ENCODE measurements at places on chromosomes 12 and 14. TPM values are rescaled to one million over a fixed set of nuclear protein-coding genes. Genes with fewer than 3 reads are reported as not detected.

C12orf75 gene
- 2.6 TPM for total RNA-seq

DNA sequence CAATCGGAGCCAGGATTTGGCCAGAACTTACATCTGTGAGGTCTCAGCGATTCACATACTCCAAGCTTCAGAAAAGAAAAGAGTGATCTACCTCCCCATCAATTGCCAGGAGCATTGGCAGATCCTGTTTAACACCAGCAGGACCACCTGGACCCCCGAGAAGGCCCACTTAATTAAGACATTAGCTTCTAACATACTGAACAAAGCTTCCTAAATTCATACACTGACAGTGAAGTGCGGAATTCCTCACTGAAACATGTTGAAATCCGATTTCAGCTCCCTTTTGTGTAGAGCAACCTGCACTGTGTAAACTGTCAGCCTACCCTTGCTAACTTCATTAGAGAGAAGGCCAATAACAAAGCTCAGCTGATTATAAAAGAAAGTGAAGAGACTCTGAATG, 274.0 kb downstream of the NOVA1 start:
- DNase-seq, result no peak

RPAP3 gene
- 19.5 TPM for total RNA-seq

IL25 gene
- not detected for total RNA-seq

KLRC3 gene
- total RNA-seq, result not detected

GRCh38 chr12:123485756-123486155, 27.8 kb downstream of the SNRNP35 start:
- no peak for DNase-seq

- DNase-seq, result no peak
These were observed 5.4 kb downstream of the SLC15A4 start for GRCh38 chr12:128818065-128819022.

DNA sequence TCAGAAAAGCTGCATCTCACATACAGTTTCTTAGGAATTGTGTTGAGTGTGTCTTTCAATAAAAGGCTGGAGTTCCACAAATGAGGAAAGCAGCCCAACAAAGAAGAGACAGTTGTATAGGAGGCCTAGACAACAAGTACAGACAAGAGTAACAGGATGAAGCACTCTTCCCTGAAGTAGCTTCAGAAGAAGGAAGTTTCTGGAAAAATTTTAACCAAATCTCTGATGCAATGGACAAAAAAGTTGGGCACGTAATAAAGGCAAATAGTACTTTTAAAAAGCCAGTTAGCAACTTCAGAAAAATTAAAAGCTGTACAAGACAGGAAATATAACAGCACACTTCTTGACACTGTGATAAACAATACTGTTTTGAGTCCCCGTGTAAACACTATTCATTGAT, 134.1 kb upstream of the PLEKHG7 start:
- no peak for DNase-seq

DNA sequence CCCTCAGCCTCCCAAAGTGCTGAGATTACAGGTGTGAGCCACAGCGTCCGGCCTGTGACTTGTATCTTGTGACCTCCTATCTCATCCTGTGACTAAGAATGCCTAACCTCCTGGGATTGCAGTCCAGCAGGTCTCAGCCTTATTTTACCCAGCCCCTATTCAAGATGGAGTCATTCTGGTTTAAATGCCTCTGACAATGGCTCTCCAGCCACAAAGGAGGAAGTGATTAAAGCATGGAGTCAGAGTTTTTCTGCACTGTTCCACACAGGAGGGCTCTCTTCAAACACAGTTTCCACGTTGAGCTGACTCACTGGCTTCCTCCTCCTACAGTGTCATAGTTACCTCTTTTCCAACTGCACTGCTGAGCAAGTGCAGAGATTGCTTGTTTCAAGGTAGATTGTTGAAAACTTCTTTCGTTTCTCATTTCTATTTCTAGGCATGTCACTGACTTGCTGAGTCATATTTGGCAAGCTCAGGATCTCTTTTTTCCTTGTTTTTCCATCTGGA, 383.8 kb downstream of the PCNX1 start:
- DNase-seq, result peak; percentile 27

- DNase-seq, result no peak
These were observed 82.5 kb downstream of the SH2B3 start for GRCh38 chr12:111488271-111488670.

USP44 gene
- total RNA-seq, result 13.4 TPM

GRCh38 chr12:103197725-103198388, 240.4 kb downstream of the ASCL1 start:
- DNase-seq, result no peak

DNA sequence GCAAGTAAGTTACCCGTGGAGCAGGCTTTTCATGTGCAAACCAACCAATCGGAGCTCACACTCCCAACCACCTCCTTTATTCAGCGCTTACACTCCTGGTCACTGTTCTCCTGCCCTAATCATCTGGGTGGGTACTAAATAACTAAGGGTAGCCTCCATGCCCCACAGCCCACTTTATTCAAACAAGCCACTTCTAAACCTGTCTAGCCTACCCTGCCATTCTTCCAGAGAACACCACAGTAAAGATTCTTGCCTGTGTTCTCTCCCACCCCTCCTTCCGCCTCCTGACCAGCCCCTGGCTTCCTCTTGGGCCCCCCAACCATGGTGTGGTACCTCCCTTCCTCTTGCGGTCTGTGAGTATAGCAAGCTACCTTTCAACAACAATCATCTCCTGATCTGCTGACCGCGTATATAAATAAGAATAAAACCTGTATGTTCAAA, 581.9 kb downstream of the VRK1 start:
- DNase-seq, result no peak

GRCh38 chr14:44951051-44951450, 10.7 kb downstream of the KLHL28 start:
- no peak for DNase-seq

DNA sequence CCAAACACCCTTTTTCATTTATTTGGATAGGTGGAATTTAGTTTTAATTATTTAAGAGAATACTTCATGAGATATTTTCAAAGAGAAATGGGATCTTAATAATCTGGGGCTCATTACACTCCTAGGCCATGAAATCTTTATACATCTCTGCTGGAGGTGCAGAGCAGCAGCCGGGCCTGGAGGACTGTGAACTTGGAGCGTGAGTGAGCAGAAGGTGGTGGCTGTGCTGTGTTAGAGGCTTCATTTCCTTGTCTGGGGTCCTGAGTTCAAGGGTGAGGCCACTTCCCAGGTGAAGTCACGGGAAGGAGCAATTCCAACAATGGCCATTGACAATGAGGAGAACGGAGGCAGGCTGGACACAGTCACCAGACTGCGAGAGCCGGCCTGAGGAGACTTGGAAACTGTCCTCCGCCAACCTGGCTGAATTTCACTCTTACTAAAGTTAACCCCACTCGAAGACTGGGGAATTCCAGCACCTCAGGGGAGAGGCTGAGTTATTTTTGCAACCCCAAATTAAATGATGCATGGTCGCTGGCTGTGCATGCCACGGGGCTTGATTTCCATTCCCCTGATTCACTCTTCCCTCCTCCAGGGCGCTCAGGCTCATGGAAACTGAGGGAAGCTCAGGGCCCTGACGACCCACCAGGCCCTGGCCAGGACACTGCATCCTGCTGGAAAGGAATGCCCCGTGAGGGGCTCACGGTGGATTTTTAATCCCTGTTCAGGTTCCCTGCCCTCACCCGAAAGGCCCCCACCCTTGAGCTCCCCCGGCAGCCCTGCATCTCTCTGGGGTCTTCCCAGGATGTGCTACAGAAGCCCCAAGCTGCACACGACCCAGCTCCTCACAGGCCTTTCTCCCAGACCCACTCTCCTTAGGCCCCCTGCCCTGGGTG, 22.6 kb upstream of the TRAF3 start:
- no peak for DNase-seq

DCN gene
- 1,140 TPM for total RNA-seq

- DNase-seq, result no peak
These were observed 79.2 kb downstream of the FERMT2 start for GRCh38 chr14:52871606-52872005.

- no peak for DNase-seq
These were observed 492.2 kb downstream of the FLRT2 start for GRCh38 chr14:86022031-86022629.

GPR84 gene
- total RNA-seq, result not detected

DNA sequence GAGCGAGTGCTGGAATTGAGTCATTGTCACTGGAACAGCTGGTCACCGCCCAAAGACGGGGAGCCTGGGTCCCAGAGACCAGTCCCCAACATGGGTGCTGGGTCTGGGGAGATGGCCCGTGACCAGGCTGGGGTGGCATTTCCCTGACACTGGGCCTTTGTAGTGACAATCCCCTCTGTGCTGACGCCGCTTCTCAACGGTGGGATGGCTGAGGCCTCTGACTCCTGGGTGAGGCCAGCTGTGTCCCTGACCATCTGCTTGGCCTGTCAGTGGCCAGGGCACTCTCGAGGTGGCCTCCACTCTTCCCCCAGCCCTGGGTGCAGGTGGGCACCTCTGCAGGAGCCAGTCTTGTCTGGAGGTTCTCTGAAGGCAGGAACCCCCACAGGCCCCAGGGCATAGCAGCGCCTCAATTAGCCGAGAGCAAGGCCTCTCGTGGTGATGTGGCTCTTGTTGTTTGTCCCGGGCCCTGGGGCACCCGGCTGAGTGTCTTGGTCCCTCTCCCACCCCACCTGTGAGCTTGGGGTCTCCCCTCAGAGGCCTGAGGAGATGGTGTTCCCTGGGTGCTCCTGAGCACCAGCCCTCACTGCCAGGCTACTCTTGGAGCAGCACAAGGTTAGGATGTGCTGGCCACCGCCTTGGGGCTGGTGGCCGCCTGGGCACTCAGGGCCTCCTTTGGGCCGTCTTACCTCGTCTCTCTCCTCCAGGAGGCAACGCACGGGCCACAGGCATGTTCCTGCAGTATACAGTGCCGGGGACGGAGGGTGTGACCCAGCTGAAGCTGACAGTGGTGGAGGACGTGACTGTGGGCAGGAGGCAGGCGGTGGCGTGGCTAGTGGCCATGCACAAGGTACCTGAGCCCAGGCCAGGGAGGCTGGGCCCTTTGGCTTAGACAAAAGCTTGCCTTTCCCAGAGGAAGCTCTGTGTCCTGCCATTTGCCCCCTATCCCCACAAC, 16.6 kb downstream of the ZFYVE21 start:
- no peak for DNase-seq

RIN3 gene
- total RNA-seq, result 19.0 TPM

DNA sequence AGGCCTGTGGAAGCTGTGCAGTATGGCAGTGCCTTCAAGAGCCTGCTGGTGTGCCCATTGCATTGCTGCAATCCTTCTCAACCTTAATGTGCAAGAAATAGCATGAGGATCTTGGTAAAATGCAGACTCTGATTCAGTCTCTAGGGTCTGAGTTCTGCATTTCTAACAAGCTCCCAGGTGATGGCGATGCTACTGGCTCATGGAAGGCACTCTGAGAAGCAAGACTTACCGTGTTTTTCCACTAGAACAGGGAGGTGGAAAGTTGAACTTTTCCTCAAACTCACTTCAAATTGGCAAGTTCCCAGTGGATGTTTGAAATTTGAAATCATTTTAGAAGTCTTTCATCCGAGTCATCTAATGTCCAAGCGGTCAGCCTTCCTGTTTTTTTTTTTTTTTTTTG, 55.5 kb downstream of the MYRFL start:
- DNase-seq, result no peak

GRCh38 chr14:102898298-102898697, 24.2 kb upstream of the AMN start:
- no peak for DNase-seq

DNA sequence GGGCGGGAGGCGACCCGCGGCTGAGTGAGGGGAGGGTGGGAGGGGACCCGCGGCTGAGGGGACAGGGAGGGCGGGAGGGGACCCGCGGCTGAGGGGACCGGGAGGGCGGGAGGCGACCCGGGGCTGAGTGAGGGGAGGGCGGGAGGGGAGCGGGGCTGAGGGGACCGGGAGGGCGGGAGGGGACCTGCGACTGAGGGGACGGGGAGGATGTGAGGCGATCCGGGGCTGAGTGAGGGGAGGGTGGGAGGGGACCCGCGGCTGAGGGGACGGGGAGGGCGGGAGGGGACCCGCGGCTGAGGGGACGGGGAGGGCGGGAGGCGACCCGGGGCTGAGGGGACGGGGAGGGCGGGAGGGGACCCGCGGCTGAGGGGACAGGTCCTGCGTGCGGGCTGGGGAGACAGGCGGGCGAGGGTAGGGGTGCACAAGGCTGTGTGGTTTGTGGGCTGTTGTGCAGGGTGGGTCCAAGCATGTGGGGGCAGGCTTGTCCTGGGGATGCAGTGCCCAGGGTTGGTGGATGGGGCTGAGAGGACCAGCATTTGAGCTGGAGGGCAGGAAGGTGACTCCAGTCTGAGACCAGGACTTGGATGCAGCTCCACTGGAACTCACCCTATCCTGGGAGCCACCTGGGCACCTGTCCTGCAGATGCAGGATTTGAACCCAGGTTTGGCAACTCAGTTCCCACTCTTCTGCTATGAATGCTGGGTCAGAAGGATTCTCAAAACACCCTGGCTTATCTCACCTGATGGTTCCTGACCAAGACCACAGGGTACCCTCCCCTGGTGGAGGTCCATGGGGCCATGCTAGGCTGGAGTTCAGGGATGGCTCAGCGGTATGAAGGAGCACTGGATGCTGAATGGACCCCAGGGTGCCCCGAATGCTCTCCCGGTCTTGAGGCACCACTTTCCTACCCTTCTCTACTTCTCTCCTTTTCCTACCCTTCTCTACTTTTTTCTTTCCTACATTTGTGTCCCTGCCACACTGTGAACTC, 9.4 kb downstream of the PLD4 start:
- DNase-seq, result peak; percentile 67

DNA sequence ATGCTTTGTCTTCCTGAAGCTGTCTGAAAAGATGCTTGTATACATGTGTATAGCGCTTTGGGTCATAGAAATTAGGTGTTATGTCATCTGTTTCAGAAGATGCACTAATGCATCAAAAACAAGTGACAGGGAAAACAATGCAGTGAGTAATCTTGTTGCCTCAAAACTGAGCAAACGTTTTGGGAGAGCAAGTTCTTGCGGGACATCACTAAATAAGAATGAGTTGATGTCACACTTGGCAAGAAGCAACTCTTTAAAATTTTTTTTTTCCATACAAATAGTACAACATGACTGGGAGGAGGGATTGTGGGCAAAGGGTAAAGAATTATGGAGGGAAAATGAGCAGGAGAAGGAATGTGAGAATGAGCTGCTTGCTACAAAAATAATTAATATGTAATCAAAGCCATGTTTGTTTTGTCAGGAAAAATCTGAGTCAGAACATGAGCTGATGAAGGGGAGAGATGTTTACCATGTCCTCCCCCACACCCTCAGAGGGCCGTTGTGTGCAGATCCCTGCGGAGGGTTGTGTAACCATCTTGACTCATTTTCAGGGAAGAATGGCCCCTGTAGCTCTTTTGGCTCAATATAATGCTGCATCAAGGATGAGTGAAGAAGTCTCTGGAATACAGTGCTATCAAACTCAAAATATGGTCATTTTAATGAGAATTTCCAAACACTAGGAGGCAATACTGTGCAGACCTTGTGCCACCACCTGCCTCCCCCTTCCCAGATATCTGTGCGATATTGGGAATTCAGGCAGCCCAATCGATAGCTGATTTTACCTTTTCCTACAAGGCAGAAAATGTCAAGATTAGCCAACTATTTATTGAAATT, 41.4 kb downstream of the BORCS5 start:
- DNase-seq, result no peak

ADAMTS20 gene
- not detected for total RNA-seq

DNA sequence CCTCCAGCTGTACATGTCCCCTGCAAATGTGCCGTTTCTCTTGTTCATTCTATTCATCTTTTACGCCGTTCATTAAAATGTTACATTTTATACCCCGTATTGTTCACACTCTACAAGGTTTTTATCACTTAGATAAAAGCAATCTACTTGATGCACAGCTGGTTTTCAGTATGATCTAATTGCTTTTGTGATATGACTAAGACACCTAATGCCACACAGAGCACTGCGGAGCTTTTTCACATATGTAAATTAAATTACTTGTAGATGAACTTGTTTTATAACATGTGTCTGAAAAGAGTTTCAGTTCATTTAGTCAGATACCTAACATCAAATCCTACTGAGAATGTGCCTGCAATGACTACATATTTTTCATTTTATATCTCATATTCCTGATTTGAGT, 40.9 kb upstream of the RERGL start:
- DNase-seq, result no peak

PDZRN4 gene
- 0.61 TPM for total RNA-seq
